ENCODE measurements at places on chromosomes 12 and 14.

DNA sequence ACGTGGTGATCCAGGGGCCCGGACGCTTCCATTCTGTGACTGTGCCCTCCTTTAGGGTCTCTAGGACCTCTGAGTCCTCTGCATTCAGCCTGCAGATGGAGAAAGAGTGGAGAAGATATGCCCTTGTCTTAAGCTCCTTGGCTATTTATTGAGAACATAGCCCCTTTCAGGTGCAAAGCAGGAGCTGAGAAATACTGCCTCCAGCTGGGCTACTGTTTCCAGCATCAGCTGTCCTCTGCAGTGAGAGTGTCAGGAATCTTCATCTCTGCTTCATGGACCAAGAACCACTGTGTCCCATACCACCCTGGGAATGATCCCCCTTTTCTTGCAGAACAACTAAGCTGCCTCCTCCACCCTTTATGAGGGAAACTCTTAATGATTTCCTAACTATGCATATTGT lies 47.8 kb upstream of the CEP83 start:
- DNase-seq: no peak

DNA sequence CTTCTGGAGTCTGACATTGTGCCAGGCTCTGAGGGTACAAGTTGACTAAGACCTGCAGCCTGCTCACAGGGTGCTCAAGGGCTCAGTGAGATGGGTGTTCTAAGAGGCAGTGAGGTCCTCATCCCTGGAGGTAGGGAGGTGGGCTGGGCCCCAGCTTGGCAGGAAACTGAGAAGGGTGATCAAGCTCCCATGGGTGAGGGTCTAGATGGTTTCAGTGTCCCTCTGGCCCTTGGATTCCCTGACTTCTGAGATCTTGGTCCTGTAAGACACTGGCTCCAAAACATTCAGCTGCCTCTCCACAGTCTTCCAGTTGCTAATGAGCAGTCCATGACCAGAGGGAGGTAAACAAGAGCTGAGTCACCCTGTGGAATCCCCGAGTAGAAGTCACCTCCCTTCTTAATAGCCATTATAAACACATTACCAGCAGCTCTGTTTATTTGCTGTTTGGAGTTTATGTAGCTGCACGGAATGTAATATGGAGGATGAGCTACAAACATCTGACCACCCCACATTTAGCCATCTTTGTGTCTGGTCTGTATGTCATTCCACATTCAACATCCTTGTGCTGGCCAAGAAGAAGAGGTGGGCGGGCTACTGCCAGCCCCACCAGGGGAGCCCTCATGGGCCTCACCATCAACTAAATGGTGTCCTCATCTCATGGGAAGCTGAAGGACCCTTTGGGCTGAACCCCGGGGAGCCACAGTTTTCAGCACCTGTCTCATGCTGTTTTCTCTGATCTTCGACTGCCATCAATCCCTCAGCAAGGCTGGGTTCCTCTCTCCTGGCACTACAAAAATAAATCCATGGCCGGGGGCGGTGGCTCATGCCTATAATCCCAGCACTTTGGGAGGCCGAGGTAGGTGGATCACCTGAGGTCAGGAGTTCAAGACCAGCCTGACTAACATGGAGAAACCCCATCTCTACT lies 37.2 kb upstream of the BDKRB2 start:
- DNase-seq: no peak

DNA sequence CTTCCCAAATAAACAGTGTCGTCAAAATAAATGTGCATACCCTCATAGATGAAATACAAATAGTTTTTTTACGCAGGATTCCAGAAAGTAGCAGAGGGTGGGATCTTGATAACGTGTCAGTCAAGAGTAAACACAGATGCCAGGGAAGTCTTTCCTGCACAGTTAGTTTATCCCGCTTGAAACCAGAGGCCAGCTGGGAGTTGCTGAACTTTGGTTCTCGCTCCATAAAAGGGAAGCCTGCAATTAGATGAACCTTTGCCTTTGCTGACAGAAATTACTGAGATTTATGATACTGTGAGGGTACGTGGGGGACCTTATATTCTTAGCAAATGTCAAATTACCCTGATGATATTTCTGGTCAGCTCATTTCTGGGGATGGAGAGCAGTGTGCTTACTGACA lies 18.9 kb downstream of the FAR2 start:
- no peak for DNase-seq

DNA sequence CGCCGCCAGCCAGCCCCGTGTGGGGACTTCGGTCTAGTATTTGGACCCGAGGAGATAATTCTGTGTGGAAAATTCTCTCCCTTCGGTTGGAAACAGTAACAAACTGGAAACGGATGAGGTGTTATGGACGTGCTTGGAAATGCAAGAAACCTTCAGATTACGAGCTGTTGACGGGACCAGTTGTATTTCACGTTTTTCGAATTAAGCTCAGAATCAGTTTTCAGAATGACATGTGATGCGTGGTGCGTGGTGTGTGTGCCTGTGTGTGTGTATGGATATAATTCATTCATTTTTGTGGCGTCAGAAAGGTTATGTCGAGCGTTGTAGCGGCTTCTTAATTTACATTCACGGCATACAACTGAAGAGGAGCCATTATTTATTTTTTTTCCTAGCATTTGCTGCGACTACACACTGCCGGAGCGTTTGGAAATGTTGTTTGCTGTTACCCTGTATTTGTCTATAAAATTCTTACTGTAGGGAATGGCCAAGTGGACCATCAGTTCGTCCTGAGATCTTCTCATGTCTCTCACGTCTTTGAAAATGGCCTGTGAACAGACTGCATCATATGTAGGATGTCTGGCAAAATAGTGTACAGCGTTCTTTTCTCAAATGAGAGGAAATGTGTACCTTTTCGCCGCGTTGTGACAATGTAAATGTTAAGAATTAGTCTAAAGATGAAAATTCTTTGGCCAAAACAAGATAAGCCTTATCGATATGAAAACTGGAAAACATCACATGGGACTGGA lies 1.3 kb downstream of the TRAF3 start:
- peak; percentile 26 for DNase-seq

GRCh38 chr14:24941719-24942118 lies 108.2 kb downstream of the STXBP6 start:
- DNase-seq: no peak

DNA sequence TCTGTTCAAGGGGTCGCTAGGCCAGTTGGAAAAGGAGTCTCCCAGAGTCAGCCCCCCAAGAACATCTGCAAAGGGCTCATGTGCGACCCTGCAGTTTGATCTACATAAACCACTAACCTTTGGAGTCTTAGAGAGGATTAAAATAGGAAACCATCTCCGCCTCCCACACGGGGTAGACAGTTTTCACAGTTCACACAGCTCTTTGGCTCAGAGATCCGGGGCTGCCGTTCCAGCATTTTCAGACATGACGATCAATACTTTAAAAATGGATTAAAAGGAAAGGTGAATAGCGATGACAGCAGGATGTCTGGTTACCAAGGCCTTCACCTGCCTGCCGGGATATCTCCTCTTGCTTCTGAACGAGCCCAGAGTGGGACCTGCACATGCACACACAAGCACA lies 59.8 kb upstream of the BCL11B start:
- no peak for DNase-seq

DNA sequence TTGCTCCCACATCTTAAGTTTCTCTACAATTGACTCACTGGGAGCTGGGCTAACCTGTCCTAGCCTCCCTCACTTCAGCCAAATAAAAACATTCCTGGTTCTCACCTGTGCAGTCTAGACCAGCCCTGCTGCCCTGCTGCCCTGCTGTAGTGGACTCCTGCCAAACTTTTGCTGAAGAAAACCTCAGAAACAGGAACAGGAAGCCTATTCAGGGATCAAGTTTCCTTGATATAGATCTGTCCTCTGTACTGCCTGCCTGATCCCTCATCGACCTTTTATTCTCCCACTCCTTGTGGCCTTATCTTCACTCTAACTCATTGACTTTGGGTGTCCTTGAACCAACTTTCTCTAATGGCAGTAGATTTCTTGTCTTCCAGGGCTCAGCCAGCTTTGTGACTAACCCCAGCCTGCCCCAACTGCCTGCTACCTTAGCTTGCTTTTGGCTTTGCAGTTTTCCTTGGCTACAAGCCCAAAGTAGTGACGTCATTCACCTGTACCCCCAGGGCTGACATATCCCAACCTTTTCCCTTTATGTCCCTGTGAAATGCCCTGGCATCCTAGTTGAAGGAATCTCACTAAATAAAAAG lies 234.8 kb downstream of the DUSP6 start:
- peak; percentile 73 for DNase-seq

GRCh38 chr14:76901171-76902055 lies 75.2 kb downstream of the LRRC74A start:
- DNase-seq: no peak

- no peak for DNase-seq
Measured at GRCh38 chr14:98446508-98446907, 825.5 kb downstream of the BCL11B start.

GRCh38 chr14:52888159-52888558 lies 62.7 kb downstream of the FERMT2 start:
- DNase-seq: no peak

- DNase-seq: peak; percentile 73
Measured at GRCh38 chr12:12837025-12837812, 24.1 kb downstream of the DDX47 start.

DNA sequence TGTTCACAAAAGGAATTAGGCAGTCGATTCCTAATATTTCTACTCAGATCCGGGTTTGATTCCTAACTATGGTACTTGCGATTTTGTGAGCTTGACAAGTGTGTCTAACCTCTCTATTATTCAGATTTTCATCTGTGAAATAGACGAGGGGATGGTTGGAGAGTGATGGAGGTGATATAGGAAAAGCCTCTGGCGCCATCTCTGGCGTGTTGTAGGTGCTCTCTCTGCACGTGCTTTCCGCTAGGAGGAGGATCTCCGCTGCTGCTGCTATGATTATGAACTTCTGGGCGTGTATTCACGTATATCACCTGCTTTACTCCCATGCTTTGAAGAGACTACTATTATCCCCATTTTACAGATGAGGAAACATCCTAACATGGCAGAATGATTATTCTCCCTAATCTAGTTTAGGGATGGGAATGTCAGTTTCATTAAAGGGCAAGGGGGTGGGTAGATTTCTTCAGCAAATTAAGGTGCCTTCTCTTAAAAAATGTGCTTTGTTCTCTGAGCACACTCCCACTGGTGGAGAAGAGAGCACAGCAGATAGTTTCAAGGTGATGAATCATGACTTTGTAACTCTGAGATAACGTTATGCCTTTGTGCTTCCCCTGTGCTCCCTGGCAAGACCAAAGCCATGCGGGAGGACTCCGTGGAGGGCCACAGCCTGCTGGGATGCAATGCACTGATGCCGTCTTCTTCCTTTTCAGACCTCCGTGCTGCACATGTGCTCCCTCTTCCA lies 97.1 kb downstream of the PRIMA1 start:
- DNase-seq: no peak

GRCh38 chr14:36746872-36747271 lies 85.2 kb downstream of the PAX9 start:
- no peak for DNase-seq

DNA sequence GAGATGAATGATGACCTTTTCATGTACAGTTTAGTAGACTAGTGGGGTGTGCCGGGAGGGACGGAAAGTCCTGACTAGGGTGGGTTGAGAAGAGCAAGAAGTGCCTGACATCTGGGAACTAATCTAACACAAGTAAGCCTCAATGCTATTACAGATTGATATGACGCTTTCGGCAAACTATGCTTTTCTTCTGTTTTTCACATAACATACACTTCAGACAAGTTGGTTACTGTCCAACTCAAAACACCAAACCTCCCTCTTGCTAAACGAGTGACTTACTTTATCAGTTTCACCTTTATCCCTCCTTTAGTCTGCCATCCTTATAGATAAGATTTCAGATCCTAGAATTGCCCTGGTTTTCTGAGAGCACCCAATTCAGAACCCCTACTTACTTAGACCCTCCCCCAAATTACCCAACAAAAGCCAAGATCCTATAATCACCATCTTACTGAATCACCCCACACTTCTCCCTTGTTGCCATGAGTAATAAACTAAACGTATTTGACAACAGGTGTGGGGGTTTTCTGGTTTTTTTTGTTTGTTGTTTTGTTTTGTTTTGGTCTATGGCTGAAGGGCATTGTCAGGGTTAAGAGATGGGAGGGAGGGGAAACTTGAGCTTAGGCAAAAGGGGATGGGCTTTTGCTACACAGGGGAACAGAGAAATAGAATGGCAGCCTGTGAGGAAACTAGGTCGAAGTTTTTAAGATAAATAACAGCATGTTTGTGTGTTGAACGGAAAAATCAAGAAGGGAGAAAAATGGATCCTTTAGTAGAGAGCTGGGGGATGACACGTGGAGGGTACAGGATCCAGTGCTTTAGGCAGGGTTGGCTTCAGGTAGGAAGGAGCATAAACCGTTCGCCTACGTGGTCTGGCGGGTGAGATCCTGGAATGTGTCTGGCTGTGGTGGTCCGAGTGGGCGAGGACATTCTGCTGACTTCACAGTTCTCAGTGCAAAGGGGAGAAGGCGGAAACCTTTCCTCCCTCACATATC lies 6.1 kb upstream of the PSMA3 start:
- peak; percentile 12 for DNase-seq

- peak; percentile 24 for DNase-seq
Measured at GRCh38 chr14:34693228-34693939, 21.0 kb downstream of the CFL2 start.

DNA sequence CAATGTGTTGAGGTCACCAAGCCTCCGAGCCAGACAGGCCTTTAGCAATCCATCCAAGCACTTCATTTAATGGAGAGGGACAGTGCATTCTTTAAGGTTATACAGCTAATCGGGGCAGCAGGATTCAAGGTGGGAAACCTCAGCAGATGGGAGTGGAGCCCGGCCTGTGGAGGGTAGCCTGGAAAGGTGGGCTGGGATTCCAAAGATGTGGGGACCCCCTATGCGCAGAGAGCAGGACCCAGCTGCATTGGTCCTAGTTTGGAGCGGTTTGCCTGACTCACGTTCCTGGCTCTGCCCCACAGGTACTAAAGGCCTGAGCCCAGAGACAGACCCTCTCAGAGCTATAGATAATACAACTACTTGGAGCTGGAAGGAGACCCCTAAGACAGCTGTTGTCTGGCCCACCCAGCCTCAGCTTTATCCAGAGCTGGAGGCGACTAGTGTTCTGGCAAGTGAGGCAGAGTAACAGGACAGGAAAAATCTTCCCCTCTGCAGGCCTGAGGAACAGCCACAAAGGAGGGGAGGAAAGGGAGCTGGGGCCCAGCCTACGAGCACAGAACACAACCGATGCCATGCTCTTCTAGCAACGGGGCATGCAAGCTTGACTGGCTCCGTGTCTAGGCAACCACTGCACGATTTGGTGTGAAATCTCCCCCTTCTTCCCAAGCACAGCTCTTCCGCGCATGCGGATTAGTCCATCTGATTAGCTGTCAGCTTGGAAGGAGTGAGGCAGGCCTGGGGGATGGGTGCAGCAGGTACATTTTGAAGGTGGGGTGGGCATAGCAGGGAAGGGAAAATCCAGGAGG lies 1.1 kb upstream of the MYH7 start:
- DNase-seq: no peak

All from KBM-7 (cell line).